Non-pigmented ciliary epithelial cell (primary cell): ENCODE measurements at places on chromosomes 1 and 21.

DNA sequence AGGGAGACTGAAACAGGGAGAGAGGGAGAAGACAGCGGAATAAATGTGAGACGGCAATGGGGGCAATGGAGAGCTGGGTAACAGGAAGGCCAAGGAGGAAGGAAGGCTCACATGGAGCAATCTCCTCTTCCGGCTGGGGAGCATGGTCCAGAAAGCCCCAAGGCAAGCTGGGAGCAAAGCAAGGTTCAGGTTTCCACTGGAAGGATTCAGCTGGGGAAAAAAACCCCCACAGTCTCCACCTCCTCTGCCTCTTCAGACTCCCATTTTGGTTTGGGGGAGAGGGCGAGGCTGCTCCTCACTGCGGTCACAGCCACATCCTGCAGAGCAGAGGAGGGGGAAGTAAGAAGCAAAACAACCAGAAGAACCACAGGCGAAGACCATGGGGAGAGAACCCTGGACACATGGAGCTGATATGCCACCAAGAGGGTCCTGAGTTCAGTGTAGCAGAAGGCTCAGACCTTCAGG lies 650 bp downstream of the TNFAIP8L2 start:
- no peak for DNase-seq

DNA sequence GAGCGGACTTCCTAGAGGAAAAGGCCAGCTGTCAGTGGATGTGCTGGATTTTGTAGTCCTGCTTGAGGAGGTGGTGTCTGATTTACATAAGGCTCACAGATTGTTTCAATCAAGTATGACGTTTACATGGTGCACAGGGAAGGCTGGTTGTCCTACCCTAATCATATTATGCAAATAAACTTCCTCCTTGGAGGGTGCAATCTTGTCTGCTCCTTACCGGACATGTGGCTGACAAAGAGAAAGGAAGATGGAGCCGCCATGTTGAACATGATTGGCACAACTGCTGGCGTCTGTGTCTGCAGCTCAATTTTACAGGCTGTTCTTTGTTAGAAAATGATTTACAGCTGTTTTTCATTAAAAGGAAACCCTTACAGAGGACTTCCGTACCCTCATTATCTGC lies 1656.1 kb downstream of the KCNT2 start:
- DNase-seq, result no peak

- DNase-seq, result no peak
Observed at GRCh38 chr1:245067257-245067656, 87.5 kb upstream of the KIF26B start.

DNA sequence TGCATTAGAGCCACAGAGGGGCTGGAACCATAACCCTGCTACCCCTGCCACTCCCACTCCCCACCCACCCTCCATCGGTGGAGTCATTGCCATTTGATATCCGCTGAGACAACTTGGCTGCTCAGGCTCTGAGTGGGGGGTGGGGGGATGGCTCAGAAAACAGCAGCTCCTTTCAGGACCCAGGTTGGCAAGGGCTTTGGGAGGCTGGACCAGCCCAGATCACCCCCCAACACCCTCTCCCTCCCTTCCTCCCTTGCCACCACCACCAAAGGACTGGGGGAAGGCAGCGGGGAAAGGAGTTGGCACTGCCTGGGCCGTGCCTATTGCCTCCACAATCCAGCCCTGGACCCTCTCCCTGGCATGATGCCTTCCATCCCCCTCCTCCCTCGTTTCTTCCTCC lies 1.7 kb downstream of the KCNJ10 start:
- DNase-seq, result no peak

GRCh38 chr1:5947071-5947821 lies 45.0 kb downstream of the NPHP4 start:
- DNase-seq, result no peak

GRCh38 chr1:45230537-45230936 lies 24.1 kb upstream of the ZSWIM5 start:
- no peak for DNase-seq

DNA sequence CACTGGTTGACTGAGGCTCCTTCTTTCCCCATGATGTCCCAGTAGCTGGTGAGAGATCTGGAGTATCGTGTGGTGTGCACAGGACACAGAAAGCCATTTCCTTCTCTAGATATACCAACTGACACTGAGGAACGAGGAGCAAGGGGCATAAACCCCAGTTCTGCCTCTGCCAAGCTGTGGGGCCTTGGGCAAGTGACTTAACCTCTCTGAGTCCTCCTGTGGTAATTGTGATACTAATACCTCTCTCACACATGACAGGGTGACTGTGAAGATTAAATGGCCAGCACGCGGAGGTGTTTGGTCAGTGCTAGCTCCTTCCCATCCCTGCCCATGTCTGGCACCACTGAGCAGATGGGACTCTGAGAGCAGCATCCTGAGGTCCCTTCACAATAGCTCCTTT lies 26.3 kb upstream of the TCEA3 start:
- no peak for DNase-seq

DNA sequence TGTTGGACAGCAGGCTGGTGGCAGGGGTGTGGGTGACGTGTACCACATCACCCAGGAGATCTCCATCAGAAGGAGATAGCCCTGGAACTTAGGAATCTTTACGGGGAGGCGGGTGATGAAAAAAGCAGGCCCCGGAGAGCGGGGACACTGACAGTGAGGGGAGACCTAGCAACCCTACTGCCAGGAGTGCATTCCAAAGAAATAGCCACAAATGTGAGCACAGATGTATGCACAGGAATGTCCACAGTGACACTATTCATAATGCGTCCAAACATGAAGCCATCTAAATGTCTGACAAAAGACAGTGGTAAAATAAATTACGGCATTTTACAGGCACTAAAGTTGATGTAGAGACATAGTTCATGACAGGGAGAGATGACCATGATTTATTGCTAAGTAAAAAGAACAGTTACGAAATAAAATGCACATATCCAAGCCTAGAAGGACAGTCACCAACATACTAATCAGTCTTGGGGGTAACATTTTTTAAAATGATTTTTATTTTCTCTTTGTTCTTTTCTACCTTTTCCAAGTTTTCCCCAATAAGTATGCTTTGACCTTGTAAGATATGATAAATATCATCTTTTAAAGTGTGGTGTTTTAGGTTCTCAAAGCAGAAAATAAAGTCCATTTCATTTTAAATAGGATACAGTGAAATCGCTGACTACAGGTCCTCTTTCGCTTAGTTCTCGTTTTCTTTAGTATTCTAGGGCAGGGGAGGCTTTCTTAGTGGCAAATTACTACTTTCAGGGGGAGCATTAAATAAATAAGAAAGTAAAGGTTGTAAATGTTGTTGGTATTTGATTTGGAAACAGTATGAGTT lies 21.3 kb downstream of the CD247 start:
- no peak for DNase-seq

GRCh38 chr1:46394872-46395465 lies 852 bp downstream of the FAAH start:
- DNase-seq, result no peak

DNA sequence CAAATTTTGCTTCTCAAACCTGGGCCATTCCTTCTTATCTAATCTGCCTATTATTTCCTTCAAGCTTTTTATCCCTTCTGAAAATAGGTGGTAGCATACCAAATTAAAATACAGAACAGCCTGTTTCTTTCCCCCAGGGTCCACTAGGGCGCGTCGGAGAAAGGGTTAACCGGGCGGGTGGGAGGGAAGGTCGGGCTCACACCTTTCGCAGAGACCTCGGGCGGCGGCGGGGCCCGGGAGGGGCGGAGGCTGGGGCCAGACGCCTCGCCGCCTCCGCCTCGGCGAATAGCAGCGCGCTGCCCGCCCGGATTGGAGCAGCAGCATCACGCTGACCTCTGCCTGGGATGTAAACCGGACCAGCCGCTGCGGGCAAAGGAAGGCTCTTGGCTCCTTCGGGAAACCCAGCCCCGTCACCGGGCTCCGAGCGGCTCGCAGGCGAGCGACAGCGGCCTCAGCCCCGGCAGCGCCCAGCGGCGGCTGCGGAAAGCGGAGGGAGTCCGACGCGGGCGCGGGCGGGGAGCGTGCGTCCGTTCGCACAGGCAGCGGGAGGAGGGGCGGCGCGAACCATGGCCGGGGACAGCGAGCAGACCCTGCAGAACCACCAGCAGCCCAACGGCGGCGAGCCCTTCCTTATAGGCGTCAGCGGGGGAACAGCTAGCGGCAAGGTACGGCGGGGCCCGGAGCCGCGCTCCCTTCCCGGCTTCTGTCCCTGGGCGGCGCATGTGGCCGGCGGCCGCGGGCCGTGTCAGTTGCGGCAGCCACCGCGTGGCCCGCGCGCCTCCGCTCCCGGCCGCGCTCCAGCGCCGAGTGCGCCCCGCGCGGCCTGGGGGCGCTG lies at the start of gene UCK2:
TSS of gene UCK2 (plus strand) at position 347 of the 835 bp plus-strand sequence. CDS start at position 567, 220 bp downstream.
- DNase-seq, result no peak

DNA sequence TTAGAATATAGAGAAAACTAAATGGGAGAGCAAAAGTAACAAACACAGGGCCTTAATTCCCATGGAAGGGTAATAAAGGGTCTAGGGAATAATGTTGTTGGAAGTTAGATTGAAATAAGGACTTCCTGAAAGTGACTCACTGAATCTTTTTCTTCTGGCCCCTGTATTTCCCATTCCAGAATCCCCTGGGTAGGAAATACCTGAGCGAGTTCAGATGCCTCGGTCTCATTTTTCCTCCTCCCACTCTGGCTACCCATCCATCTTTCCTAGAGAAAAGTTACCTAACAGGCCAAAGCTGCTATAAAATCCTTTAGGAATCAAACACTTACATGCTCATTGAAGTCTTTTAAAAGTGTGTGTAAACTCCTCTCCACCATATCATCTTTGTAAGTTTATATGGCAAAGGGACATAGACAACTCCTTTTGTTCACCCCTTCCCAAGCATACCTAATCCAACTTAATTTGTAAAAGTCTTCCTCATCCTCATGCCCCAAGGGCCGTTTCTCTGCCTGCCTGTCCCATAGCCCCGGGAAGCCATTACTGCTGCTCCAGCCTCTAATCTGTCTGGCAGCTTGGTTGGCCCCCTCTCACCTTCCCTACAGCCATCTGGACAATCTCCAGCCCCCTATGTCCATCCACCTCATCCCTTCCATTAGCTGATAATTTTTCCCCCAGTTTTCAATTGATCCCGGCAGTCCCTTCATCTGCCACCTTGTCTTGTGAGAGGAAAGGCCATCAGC lies 3.3 kb upstream of the MEF2D start:
- DNase-seq, result no peak
